Lung (tissue), 17 donors: ENCODE measurements at places on chromosomes 6 and 20. TPM values are rescaled to one million over a fixed set of nuclear protein-coding genes. Genes with fewer than 3 reads are reported as not detected.

DNA sequence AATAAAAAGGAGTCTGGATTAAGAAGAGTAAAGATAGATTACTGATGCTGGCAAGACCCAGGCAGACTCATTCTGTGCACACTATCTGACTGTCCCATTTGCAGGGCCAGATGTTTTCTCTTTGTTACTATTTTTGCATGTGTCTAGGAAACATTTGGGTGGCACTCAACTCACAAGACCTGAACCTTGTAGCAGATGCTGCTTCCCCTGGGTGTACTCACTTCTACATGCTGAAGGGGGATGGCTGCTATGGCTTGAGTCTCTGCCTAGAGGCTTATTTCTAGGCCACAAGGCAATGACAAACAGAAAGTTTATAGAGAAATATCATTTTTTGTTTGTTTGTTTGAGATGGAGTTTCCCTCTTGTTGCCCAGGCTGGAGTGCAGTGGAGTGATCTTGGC lies 351.4 kb downstream of the FOXA2 start:
- H3K27ac ChIP-seq: no peak overlapping the region
- H3K4me1 ChIP-seq: no peaks in the 10 kb centered on the region
- H3K27me3 ChIP-seq: no peaks in the 10 kb centered on the region
- DNase-seq: no peak
- no peaks in the 10 kb centered on the region for H3K36me3 ChIP-seq
- no peak overlapping the region for H3K4me3 ChIP-seq

DNA sequence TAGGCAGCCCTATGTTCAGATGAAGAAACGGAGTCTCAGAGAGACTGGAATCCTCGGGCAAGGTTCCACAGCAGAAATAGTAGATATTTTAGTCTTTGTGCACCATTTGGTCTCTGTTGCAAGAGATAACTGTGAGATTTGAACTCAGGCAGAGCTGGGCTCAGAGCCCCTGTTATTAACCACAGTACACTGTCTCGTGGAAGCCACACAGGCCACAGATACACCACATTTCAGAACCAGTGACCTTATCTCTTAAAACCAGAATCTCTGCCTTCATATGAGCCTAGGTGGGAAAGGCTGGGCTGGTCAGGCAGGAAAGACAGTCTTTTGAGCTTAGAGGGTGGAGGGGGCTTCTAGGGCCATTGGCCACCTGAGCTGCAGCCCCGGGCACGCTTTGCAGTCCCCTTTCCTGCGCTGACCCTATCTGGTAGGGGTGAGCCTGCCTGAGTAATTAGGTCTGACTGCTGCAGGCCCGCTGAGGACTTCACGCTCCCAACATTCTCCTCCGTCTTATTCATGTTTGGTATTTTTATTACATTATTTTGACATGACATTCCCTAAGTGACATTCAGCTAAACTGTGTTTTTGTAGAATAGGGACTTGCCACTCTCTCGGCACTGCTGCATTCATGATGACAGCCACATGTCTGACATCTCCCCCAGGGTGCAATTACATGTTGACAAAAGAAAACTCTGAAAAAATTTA lies 71.1 kb downstream of the KCNB1 start:
- DNase-seq: no peak
- H3K4me1 ChIP-seq: no peaks in the 10 kb centered on the region
- H3K36me3 ChIP-seq: no peaks in the 10 kb centered on the region
- H3K4me3 ChIP-seq: no peak overlapping the region
- no peaks in the 10 kb centered on the region for H3K27me3 ChIP-seq
- no peak overlapping the region for H3K27ac ChIP-seq

GRCh38 chr6:54179152-54179551 lies 67.9 kb downstream of the MLIP start:
- no peak overlapping the region for H3K27ac ChIP-seq
- H3K36me3 ChIP-seq: no peaks in the 10 kb centered on the region
- no peaks in the 10 kb centered on the region for H3K4me1 ChIP-seq

DNA sequence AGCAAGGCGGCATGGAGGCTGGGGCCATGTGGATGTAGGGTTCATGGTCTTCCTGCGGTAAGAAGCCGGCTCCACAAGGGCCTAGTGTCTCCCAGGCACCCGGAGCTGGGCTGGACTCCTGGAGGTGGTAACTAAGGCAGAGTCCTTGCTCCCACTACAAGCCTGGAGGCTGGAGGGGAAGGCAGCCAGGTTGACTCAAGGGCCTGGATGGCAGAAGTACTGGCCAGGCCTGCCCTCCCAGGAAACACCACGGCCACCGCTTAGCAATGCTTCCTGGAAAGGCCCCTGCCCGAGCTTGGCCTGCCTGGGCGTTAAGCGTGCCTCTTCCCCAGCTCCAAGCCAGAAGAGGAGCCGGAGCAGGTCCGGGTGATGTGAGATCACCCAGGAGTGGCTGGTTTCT lies 182.0 kb downstream of the ZDHHC14 start:
- peak; percentile 8 for DNase-seq
- no peaks in the 10 kb centered on the region for H3K4me1 ChIP-seq
- H3K4me3 ChIP-seq: no peak overlapping the region

DNA sequence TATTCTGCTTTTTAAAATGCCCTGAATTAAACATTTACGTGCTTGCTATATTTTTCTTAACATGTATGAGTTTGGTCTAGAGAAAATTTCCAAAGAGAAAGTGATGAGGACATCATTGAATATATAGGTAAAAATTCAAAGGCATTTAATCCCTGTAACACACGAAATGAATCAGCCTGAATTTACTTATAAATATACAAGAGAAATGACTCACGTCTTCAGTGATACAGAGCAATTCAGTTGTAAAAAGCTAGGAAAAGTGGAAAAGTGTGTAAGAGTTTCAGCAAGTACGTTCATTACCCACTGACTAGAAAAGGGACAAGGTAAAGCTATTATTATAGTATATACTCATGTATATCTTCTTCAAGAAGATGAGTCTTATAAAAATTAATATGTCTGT lies 124.8 kb downstream of the HIVEP1 start:
- no peaks in the 10 kb centered on the region for H3K27me3 ChIP-seq
- H3K36me3 ChIP-seq: peaks cover 25% of the 10 kb centered on the region
- H3K27ac ChIP-seq: no peak overlapping the region
- DNase-seq: no peak
- H3K4me3 ChIP-seq: no peak overlapping the region

- no peak overlapping the region for H3K4me3 ChIP-seq
- no peaks in the 10 kb centered on the region for H3K36me3 ChIP-seq
- DNase-seq: no peak
- H3K27me3 ChIP-seq: peaks cover 4% of the 10 kb centered on the region
- no peak overlapping the region for H3K27ac ChIP-seq
These were observed 8.1 kb downstream of the LRFN2 start for GRCh38 chr6:40579101-40579500.

Gene HCK
- polyA plus RNA-seq: 304 TPM
